Activated CD4-positive, alpha-beta T cell treated with anti-CD3 and anti-CD28 coated beads, Interleukin-2, Interleukin-6, amounts not matched to agents 100 ng/mL and 50 ng/mL, durations not matched to agents 16 hours and 8 hours (primary cell): ENCODE measurements at places on chromosomes 6 and 20.

GRCh38 chr6:93337772-93338394, 81.5 kb downstream of the EPHA7 start:
- no peak for DNase-seq

DNA sequence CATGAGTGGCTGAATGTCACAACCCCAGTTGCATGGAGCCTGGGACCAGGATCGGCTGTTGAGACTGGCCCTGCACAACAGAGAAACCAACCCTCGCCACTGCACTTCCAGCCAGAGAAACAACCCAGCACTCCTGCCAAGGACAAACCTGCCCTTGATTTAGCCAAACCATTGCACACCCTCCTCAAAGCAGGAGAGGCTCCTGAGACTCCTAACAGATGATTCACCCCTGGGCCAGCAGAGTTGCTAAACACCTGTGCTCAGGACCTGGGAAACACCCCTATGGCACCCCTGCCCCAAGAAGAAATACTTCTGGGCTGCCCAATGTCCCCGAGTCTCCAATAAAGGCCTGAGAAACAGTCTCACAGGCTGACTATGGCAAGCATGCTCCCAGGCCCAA, 17.8 kb downstream of the WDR27 start:
- no peak for DNase-seq

DNA sequence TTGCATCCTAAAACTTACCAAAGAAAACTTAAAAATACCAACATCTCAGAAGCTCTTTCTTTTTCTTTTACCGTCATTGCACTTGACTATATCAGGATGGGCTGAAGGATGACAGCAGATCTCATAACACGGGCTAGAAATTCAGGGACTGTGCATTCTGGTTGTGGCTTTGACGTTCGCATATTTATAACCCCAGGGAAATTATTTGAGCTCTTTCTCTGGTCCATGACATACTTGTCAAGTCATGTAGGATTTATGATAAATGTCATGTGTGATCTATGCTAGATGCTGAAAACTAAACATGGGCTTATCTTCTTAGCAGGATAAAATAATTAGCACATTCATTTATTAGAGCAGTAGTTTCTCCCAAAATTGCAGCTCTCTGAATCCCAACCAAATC, 74.4 kb upstream of the SAMD5 start:
- no peak for DNase-seq

- DNase-seq, result no peak
Observed at GRCh38 chr6:96162711-96163120, 146.9 kb downstream of the FUT9 start.

DNA sequence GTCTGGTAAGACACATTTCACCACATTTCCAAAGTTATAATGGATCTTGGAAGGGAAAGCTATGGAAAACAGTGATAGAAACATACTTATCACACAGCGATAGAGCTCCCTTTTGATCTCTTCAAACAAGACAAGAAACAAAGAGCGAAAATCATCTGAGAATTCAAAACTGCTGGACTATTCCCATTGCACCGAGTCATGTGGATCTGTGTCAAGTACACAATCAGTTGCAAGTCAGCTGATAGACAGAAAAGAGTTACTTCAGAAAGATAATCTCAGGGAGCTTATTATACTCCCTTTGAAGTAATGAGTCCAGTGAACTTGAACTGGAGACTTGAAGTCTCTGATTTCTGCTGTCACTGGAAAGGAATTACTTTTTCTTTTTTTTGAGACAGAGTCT, 89.7 kb upstream of the GCM1 start:
- DNase-seq, result no peak

GRCh38 chr6:44201638-44202303, 15.0 kb upstream of the MYMX start:
- no peak for DNase-seq

GRCh38 chr6:160137989-160138835, 16.6 kb downstream of the SLC22A1 start:
- DNase-seq, result peak; percentile 70

DNA sequence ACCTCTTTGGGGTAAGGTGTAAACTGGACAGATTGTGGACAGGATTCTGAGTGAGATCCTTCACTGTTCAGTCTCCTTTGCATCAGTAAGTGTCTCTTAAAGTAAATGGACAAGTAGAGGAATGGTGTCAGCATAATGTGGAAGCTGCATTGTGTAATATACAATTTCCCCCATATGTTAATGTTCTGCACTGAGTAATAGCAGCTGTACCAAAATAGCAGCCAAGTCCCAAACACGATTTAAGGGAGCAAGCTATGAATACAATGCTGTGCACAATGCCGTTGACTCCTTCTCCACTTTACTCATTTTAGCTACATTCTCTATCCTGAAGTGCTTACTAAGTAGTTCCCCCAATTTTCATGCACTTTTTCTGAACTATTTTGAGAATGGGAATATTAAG, 21.1 kb upstream of the TRIM26 start:
- DNase-seq, result no peak

GRCh38 chr6:166541366-166541765, 45.1 kb downstream of the RAMACL start:
- DNase-seq, result peak; percentile 24

DNA sequence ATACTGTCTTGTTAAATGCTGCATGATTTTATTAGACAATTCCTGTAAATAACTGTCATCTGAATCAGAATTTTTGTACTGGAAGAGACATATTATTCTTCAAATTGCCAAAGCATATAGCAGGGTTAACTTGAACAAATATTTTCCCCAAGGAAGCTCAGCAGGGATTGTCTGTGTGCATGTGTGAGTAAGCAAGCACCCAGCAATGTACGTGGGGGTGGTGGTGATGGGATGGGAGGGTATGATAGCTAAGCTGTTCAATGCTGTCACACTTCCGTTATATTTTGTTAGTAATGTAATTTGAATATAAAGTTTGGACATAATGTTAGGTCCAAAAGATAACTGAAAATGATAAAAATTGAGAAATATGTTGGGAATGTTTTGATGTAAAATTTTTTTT, 118.1 kb downstream of the MYB start:
- DNase-seq, result peak; percentile 31

DNA sequence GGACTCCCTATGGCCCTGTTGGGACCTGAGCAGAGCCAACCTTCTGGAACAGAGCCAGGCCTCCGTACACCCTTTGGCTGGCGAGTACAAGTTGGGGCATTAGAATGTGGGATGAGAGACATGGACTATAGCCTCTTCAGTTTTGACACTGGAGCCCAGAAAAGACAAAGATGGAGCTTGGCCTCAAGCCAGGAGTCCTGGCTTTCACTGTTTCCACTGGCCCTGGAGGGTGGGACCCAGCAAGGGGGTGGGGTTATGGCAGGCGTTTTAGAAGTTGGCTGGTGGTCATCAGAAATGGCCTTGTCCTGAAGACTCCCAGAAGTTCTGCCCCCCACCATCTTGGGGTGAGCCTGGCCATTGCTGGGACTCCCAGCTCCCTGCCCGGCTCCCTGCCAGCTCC, 21.8 kb downstream of the ITPR3 start:
- DNase-seq, result no peak

GRCh38 chr6:163427498-163428254, 13.2 kb downstream of the QKI start:
- no peak for DNase-seq

GRCh38 chr6:35427435-35427834, 24.7 kb upstream of the FANCE start:
- DNase-seq, result no peak

DNA sequence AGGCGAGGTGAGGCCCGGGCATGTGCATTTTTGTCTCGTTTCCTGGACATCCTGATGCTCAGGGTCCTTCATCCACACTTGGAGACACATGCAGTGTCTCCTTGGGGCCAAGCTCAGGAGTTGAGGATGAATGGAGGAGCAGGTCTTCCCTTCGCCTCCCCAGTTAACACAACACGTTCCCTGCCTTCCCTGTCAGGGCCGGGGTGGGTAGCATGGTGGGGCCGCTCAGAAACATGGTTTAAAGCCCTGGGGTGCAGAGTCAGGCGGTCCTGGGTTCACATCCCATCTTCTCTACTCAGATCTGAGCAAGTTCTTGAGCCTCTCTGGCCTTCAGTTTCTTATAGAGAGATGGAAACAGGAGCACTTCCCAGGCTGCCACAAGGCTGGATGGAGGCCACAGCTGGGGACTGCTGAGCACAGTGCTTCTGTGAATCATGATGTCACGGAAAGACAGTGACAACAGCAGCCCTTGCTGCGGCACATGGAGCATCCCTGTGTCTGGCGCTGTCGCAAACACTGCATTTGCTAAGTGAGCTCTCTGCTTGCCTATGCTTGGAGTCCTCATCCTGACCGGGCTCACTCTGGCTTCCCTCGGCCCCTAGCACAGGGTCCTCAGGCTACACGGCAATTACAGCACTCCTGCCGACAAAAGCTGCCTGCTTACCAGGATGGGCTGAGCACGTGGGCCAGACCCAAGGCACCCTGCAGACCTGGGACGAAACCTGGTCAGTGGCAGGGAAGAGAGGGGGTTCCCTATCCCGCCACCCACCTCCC, 45.6 kb upstream of the STX16 start:
- DNase-seq, result no peak

- peak; percentile 75 for DNase-seq
Observed at GRCh38 chr6:11317885-11318771, 85.7 kb upstream of the NEDD9 start.

DNA sequence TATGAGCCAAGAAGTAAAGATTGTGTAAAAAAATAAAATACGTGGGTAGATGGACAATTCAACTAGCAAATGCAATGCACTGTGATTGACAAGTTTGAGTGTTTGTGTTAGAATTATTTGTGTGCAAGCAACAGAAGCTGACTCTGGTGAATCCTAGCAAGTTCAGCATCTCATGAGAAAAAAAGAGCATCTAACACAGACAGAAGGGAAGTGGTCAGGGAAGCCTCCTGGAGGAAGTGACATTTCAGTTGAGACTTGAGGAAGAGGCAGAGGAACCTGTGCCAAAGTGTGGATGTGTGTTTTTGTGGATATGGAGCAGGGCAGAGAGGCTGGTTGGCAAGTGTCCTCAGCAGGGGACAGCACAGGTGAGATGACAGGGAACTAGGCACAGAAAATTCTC, 248.7 kb downstream of the ZNF217 start:
- DNase-seq, result no peak

GRCh38 chr6:33091957-33092356, 16.2 kb downstream of the HLA-DPB1 start:
- DNase-seq, result peak; percentile 64

GRCh38 chr20:3172126-3172932, 1.0 kb downstream of the LZTS3 start:
- no peak for DNase-seq

DNA sequence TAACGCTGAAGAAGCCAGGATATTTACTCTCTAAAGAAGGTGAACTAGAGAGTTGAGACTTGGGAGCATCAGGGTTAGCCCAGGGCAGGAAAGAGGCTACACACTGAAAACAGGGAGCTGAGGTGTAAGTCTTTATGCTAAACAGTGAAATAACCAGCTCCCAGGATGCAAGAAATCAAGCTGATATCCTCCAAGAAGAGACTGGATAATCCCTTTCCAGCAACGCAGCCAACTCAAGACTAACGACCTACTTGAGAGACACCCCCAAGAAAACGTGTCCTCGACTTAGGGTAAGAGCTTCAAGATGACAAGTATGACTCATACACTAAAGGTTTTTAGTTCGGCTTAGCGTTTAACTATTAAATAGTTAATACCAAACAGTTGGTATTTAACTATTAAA, 202.2 kb downstream of the TASP1 start:
- no peak for DNase-seq

- DNase-seq, result no peak
Observed at GRCh38 chr6:169714595-169714994, 9.7 kb downstream of the PHF10 start.

GRCh38 chr6:36269834-36270705, at the start of gene PNPLA1:
TSS of gene PNPLA1 (plus strand) at chr6:36270060. CDS start at chr6:36270460, 400 bp downstream.
- DNase-seq, result no peak

GRCh38 chr6:56842686-56843475, 112.0 kb upstream of the BEND6 start:
- DNase-seq, result no peak

DNA sequence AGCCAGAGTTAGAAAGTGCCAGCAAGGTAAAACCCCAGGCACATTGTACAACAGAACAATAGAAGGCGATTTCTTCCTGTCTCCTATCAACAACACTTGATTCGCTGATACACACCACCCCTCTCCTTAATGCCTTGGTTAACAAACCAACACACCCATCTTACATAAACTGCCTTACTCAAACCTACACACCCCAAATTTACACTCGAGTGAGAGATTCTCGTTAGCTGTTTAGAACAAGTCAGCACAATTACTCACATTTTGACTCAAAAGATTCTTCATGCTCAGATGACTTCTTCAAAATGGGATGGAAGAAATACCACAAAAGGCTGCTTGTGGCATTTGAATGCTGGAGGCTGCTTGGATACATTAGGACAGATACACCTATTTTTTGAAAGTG, 80.0 kb upstream of the FOXQ1 start:
- DNase-seq, result peak; percentile 1

- no peak for DNase-seq
Observed at GRCh38 chr6:95292011-95292410, 285.3 kb upstream of the MANEA start.

DNA sequence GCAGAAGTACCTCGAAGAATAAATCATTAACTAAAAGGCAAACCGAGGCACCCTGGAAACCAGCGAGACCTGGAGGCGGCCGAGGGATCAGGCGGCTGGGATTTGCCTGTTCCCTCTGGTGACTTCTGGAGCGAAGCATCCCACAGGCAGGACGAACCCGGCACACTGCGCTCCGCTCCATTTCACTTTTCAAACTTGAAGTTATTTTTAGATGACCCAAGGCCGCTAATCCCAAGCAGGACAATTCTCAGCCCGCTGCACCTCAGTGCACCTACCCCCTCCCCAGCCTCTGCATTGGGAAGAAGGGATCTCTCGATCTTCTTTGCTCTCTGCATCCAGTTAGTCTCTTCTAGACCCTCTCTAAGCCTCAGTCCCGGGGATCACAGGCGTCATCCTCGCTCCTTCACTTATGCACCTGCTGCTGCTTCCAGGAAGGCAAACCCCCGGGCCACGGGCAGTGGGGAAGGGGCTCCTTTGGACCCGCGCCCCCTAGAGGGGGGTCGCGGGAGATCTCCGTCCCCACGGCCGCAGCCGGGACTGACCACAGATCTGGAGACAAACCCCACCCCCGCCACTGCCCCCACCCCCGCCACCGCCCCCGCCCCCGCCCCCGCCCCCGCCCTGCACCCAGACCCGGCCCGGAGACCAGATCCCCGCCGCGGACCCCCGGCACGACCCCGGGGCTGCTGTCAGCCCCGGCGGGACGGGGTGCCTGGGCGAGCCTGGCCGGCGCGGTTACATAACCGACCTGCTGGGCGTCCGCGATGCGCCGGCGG, 636 bp downstream of the RCAN2 start:
- no peak for DNase-seq
